Activated T-helper 1 cell treated with anti-CD3 and anti-CD28 coated beads, Interleukin-12 subunit alpha, Interleukin-12 subunit beta, Interleukin-2, Interleukin-4 antibody, amounts not matched to agents 30 ng/mL and 10 ng/mL and 1 ng/mL, durations not matched to agents 14 hours and 24 hours and 36 hours (primary cell): ENCODE measurements at places on chromosomes 13 and 19. TPM values are rescaled to one million over a fixed set of nuclear protein-coding genes. Genes with fewer than 3 reads are reported as not detected.

Gene ZNF433
- 0.39 TPM in 1 of 2 replicates, not detected in the other for total RNA-seq

Gene MBD3L2
- total RNA-seq: not detected in 2 replicates

Gene NOTCH3
- not detected in 2 replicates for total RNA-seq

Gene ACTMAP
- total RNA-seq: 9.5 and 10.0 TPM in 2 replicates

Gene RFPL4A
- not detected in 2 replicates for total RNA-seq

Gene NTF4
- not detected in 2 replicates for total RNA-seq

Gene FGF14
- not detected in 2 replicates for total RNA-seq

Gene PIBF1
- total RNA-seq: 20.9 and 21.2 TPM in 2 replicates

Gene FSTL3
- total RNA-seq: 5.5 and 5.6 TPM in 2 replicates

Gene MYO16
- total RNA-seq: not detected in 2 replicates

Gene LILRB5
- not detected in 2 replicates for total RNA-seq

Gene NXNL1
- total RNA-seq: not detected in 2 replicates

Gene RNF113B
- not detected in 2 replicates for total RNA-seq

Gene CKAP2
- 36.9 and 37.3 TPM in 2 replicates for total RNA-seq

Gene TMEM38A
- 0.69 and 0.78 TPM in 2 replicates for total RNA-seq

Gene CYP2S1
- 0.60 and 0.73 TPM in 2 replicates for total RNA-seq

Gene C3
- 6.1 and 7.2 TPM in 2 replicates for total RNA-seq

- peaks cover 22% of the 10 kb centered on the region for H3K4me1 ChIP-seq
- H3K4me3 ChIP-seq: no peak overlapping the region
- no peak overlapping the region for H3K27ac ChIP-seq
- no peaks in the 10 kb centered on the region for H3K27me3 ChIP-seq
- DNase-seq: no peak
- H3K36me3 ChIP-seq: peaks cover 3% of the 10 kb centered on the region
Measured at GRCh38 chr13:22102271-22102670, 431.4 kb downstream of the FGF9 start.

DNA sequence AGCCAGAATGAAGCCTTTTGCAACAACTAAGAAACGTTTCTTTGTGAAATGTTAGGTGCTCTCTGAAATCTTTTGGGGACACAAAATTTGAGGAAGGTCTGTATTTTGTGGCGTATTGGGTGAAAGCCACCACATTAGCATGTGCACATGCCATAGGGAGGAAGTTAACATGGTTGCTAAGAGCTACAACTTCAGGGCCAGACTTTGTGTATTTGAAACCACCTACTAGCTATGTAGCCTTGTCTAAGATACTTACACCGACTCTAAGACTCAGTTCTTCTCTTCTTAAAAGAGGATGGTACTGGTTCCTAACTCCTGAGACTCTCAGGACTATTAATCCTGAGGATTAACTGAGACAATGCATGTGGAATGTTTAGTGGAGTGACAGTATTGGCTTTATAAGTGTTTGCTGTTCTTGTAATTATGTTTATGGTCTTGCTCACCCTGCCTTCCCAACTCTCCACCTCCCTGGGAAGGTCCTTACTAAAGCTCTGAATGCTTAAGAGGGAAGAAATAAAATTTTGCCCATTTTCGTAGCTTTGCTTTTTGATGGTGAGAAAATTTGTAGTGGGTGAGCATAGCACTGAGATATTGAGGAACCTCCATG, 15.5 kb downstream of the SERP2 start:
- no peak overlapping the region for H3K4me3 ChIP-seq
- no peak for DNase-seq
- no peaks in the 10 kb centered on the region for H3K4me1 ChIP-seq
- peaks cover 7% of the 10 kb centered on the region for H3K27me3 ChIP-seq
- H3K36me3 ChIP-seq: no peaks in the 10 kb centered on the region
- no peak overlapping the region for H3K27ac ChIP-seq

- H3K27me3 ChIP-seq: peaks cover 3% of the 10 kb centered on the region
- no peak overlapping the region for H3K4me3 ChIP-seq
- H3K27ac ChIP-seq: no peak overlapping the region
- no peak for DNase-seq
- peaks cover 9% of the 10 kb centered on the region for H3K4me1 ChIP-seq
- peaks cover 2% of the 10 kb centered on the region for H3K36me3 ChIP-seq
Measured at GRCh38 chr19:2631213-2631821, 71.2 kb downstream of the GNG7 start.

DNA sequence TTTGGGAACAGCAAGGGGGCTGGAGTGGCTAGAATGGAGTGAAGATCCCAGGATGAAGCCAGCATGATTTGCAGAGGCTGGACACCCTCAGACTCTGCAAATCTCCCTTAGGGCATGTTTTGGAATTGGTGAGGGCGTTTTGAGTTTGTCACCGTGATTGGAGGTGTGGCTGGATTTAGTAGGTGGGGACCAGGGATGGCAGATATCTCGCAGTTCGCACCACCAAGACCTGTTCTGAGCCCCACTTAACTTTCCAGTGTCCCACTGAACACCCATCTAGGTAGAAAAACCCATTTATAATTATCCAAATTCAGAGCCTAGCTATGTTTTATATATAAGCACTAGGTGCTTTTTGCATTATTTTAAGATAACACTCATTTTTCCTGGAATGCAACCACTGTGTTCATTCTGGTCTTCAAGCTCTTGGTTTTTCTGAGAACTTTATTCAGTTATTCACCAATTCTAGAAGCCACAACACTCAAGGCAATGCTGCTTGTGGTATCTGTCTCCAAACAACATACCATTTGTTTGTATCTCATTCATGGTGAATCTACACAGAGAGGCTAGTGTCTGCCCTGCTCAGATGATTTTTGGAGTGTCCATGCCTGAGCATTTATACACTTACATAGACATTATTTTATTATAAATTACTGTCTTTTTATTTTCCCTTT, 3.0 kb upstream of the NANOS2 start:
- DNase-seq: peak; percentile 13
- H3K4me1 ChIP-seq: peaks cover 38% of the 10 kb centered on the region
- no peak overlapping the region for H3K4me3 ChIP-seq
- peak overlapping the region; percentile 36 for H3K27ac ChIP-seq

GRCh38 chr13:89455741-89456140, 1784.6 kb downstream of the SLITRK5 start:
- no peak overlapping the region for H3K27ac ChIP-seq
- no peaks in the 10 kb centered on the region for H3K4me1 ChIP-seq

- no peaks in the 10 kb centered on the region for H3K27me3 ChIP-seq
- H3K4me1 ChIP-seq: peaks cover 11% of the 10 kb centered on the region
- DNase-seq: no peak
- H3K4me3 ChIP-seq: no peak overlapping the region
- H3K27ac ChIP-seq: no peak overlapping the region
- H3K36me3 ChIP-seq: no peaks in the 10 kb centered on the region
Measured at GRCh38 chr19:35327642-35328041, 1.3 kb upstream of the CD22 start.

DNA sequence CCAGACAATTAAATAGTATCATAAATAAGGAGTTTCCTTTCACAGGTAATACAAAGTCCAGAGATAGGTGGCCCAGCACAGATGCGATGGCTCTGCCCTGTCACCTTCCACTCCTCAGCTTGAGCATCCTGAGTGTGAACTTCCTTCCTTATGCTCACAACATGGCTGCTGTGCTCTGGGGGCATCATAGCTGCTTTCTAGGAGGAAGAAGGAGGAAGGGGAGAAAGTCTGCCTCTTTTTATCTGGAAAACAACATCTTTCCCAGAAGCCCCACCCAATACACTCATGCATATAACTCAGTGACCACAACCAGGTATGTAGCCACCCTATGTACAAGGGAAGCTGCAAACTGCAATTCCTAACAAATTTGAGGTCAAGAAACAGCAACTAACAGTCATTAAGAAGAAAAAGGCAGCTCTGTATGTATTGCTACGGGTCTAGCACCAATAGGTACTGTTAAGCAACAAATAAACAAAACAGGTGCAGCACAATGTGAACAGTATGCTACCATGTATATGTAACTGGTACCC, 201.2 kb upstream of the UBL3 start:
- peaks cover 28% of the 10 kb centered on the region for H3K4me1 ChIP-seq
- DNase-seq: no peak
- peaks cover 9% of the 10 kb centered on the region for H3K27me3 ChIP-seq
- H3K27ac ChIP-seq: no peak overlapping the region

DNA sequence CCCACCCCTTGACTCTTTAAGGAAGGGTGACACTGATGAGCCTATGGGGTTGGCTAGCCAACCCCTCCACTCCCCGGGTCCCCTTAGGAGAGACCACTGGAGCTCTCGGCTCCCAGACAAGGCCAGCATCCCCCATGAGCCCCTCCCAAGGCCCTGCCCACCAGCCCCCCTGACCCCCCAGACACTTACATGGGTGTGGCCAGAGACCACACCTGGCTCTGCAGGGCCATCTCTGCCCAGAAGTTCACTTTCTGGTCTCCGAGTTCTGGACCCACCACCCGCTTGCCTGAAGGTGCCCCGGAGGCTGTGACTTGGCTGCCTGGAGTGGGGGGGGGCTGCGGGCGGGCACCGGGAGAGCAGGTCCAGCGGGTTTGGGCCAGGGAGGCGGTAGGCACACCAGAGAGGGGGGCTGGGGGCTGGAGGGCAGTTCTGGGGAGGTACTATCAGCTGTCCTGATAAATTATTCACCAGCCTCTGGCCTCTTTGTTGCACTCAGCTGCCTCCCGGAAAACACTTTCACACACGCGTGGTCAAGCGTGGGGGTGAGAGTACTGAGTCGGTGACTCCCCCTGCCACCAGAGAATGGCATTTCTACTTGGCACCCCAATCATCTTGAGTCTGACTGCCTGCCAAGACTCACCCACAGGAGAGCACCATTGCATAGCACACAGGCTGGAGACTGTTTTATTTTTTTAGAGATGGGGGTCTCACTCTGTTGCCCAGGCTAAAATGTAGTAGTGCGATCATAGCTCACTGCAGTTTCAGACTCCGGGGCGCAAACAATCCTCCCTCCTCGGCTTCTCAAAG, at the start of gene PALM3:
TSS of gene PALM3 (minus strand) at position 326 of the 807 bp plus-strand sequence. CDS start at position 230, 96 bp downstream.
- no peaks in the 10 kb centered on the region for H3K36me3 ChIP-seq
- peaks cover 34% of the 10 kb centered on the region for H3K27me3 ChIP-seq
- H3K4me1 ChIP-seq: peaks cover 19% of the 10 kb centered on the region
- H3K27ac ChIP-seq: no peak within 1 kb of the TSS
- DNase-seq: no peak
- no peak within 1 kb of the TSS for H3K4me3 ChIP-seq

- no peaks in the 10 kb centered on the region for H3K4me1 ChIP-seq
- no peak overlapping the region for H3K4me3 ChIP-seq
- no peak for DNase-seq
- peaks cover 29% of the 10 kb centered on the region for H3K36me3 ChIP-seq
- H3K27ac ChIP-seq: no peak overlapping the region
Measured at GRCh38 chr19:7445104-7445503, 43.7 kb downstream of the PEX11G start.

DNA sequence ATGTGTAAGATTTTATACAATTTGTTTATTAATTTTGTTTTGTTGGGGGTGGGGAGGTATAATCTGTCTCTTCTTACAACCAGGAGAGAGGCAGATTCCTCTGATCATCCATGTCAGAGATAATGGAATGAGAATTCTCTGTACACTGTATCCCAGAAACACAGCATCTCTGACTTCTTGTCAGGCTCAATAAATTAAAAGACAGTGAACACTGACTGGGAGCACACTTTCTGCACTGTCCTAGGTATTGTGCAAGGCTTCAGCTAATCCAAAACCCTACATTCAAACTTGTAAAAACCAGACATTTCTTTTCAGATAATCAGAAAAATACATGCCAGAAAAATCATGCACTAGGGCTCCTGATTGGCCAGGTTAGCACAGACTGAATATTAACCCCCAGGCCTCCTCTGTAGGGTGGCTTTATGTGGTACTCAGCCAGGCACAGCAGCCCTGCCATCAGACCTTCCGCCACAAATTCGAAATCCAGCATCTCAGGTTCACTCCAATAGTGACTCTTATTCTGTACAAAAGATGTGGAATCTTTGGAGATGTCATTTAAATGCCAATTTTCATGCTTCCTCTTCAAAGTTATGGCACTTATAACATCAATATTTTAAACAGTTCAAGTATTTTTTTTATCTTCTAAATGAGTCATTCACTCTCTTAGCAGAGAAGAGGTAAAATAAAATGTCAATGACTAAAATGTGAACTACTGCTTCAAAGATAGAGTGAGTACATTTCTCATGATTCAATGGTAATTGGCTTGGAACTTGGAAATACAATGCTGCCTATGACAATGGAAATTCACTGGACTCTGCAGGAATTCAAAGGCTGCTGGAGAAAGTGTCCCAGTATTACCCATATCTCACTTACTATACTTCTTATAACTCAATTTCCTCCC, 211.5 kb downstream of the KLF12 start:
- H3K27ac ChIP-seq: no peak overlapping the region
- no peak overlapping the region for H3K4me3 ChIP-seq
- no peaks in the 10 kb centered on the region for H3K27me3 ChIP-seq

- H3K36me3 ChIP-seq: peaks cover 42% of the 10 kb centered on the region
- no peak for DNase-seq
- H3K4me3 ChIP-seq: peak overlapping the region; percentile 93
Measured at GRCh38 chr19:58182577-58182988, 278 bp upstream of the ZNF274 start.

DNA sequence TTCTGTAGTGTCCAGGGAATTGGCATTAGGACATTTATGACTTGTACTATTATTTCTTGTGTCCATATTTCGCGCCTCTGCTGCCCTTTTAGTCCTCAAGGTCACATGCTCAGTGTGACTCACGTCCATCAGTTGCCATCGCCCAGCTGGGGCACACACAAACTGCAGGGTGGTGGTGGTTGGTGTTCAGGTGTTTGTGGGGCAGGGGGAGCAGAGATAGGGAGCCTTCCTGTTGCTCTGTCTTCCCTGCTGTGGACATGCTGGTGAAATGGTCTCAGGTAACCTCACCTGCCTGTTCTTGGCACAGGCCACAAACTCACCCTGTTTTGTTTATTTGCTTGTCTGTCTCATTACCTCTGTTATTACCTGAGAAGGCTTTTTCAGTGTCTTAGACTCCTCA, 22.4 kb downstream of the PRR12 start:
- no peaks in the 10 kb centered on the region for H3K27me3 ChIP-seq
- no peak overlapping the region for H3K27ac ChIP-seq
- H3K4me1 ChIP-seq: peaks cover 6% of the 10 kb centered on the region
- H3K36me3 ChIP-seq: peaks cover 36% of the 10 kb centered on the region

GRCh38 chr19:33402421-33403220, 29.1 kb downstream of the CEBPG start:
- H3K27ac ChIP-seq: no peak overlapping the region
- H3K4me1 ChIP-seq: peaks cover 4% of the 10 kb centered on the region
- no peaks in the 10 kb centered on the region for H3K27me3 ChIP-seq
- H3K4me3 ChIP-seq: no peak overlapping the region

- no peaks in the 10 kb centered on the region for H3K27me3 ChIP-seq
- no peak overlapping the region for H3K4me3 ChIP-seq
- H3K36me3 ChIP-seq: peaks cover 6% of the 10 kb centered on the region
- H3K4me1 ChIP-seq: peaks cover 8% of the 10 kb centered on the region
Measured at GRCh38 chr19:888581-889385, 4.2 kb downstream of the MED16 start.

DNA sequence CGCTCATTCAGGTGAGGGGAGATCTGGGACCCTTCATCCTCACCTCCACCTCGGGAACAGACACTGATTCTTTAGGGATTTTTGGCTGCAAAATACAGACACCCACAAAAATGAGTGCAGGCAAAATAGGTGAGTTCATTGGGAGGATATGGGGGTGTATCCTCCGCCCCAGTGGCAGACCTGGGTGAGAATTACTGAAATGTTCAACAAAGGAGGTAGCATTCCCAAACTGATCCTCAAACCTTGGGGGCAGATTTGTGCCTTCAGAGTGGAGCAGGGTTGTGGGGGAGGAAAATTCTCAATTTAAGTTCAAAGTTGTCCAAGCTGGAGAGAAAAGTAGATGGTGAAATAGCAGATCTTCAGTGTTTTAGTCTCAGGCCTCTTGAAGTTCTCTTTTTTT, 31.3 kb upstream of the SIN3B start:
- no peak overlapping the region for H3K27ac ChIP-seq
- DNase-seq: no peak
- H3K27me3 ChIP-seq: no peaks in the 10 kb centered on the region
- H3K36me3 ChIP-seq: no peaks in the 10 kb centered on the region
- H3K4me3 ChIP-seq: no peak overlapping the region
- no peaks in the 10 kb centered on the region for H3K4me1 ChIP-seq
